ENCODE measurements at places on chromosomes 7 and 10.

- peak; percentile 4 for DNase-seq
These were observed 23.8 kb upstream of the GLCCI1 start for GRCh38 chr7:7944619-7945282.

DNA sequence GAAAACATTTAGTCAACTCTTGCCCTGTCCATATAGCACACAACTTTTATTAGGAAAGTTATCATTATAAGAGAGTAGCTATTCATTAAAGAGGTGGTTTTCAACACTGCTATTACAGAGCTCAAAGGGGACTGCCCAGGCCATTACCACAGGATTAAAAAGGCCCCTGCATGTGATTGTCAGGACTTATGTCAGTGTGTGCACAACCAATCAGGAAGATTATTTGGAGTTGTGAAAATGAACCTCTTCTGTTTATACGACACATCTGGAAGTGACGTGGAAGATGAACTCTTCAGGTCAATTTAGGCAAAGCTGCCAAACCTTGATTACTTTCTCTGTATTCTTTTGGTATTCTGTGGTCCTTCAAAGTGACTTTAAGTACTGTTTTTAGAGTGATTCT, 14.7 kb downstream of the CCNY start:
- no peak for DNase-seq

DNA sequence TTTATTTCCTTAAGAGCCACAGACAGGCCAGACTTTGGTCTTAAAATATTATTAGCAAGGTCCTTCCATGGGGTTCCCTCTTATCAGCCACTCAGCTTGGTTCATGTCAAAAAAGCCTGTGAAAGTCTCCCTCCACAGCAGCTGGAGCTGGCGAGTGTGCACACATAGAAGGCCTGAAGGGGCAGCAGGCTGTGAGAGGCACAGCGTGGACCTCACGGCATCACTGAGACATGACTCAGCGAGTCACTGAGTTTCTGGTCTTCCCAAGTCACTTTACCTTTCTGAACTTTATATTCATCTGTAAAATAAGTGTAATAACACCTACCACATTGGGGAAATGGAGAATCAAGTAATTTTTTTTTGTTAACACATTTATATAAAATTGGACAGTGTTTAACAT, 8.7 kb downstream of the TAF3 start:
- DNase-seq, result peak; percentile 83

DNA sequence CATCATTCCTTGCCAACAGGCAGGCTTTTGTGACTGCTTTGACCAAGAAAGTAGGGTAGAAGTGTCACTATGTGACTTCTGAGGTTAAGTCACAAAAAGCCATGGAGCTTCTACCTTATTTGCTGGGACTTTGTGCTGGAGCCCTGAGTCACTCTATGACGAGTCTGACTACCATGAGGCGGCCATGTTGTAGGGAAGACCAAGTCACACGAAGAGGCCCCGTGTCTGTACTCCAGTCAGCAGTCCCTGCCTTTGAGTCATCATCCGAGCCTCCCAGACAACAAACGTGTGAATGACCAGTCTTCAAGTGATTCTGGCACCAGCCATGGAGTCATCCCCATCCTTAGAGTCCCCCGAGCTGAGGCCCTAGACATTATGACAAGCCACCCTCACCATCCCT, 3.5 kb upstream of the MYL10 start:
- DNase-seq, result no peak

DNA sequence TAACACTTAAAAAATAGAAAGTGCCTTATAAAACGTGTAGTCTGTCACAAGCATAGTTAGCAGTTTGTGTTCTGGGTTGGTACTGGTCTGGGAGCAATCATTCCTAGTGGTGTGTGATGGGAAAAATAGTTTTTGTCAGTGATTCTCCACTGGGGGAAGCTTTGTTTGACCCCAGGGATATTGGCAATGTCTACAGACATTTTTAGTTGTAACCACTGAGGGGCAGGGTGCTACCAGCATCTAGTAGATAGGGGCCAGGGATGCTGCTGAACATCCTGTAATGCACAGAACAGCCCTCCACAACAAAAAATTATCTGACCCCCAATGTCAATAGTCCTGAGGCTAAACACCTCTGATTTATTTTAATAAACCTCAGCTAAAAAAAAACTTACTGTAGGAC, 51.6 kb upstream of the CREB5 start:
- DNase-seq, result no peak

GRCh38 chr7:47528471-47528870, 53.4 kb downstream of the TNS3 start:
- DNase-seq, result no peak

DNA sequence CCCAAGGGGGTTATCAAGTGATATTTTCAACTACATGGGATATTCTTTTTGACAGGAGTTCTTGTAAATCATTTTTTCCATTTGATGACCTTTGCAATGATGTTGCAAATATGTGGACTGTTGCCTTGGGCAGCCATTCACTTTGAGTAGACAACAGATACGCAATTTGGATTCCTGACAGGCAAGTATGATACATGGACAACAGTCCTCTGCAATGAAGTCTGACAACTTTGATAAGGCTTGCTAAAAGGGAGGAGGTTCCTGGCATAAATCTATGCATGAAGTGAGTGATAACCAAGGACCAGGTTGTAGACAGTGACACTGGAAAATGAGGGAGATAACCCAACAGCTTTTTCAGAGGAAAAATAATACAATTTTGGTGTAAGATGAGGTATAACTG, 17.7 kb downstream of the LRRD1 start:
- no peak for DNase-seq

GRCh38 chr10:86959737-86960002, 1.3 kb downstream of the SNCG start:
- no peak for DNase-seq

DNA sequence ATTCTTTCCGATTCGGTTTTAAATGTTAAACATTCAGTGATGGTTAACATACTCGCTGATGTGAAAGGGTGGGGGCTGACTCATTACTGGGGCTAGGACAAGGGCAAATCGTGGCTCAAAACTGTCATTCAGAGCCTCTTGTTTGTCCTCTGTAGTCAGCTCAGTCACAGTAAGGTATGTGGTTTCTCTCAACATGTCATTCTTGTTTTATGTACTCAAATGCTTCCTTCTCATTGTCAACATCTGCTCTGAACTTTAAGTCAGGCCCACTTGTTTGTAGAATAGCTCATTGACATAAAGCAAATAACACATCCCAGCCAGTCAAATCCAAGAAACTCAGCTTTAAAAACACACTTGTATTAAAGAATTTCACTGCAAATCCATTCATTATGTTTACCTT, 7.3 kb downstream of the SLC16A9 start:
- no peak for DNase-seq

DNA sequence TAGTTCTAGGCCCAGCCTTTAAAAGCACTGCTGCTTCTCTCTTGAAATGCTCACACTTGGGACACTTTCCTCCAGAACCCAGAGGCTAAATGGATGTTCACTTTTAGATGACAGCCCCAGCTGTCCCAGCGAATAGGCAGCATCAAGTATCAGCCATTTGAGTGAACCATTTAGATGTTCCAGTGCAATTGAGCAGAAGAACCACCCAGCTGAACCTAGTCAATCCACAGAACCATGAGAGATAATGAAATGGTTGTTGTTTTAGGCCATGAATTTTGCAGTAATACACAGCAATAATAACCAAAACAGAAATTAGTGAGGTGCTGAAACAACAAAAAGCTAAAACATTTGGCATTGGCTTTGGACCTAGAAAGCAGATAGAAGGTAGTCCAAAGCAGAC, 273.9 kb downstream of the ETV1 start:
- DNase-seq, result no peak

- DNase-seq, result no peak
These were observed 203.4 kb downstream of the PHTF2 start for GRCh38 chr7:78002021-78002420.

DNA sequence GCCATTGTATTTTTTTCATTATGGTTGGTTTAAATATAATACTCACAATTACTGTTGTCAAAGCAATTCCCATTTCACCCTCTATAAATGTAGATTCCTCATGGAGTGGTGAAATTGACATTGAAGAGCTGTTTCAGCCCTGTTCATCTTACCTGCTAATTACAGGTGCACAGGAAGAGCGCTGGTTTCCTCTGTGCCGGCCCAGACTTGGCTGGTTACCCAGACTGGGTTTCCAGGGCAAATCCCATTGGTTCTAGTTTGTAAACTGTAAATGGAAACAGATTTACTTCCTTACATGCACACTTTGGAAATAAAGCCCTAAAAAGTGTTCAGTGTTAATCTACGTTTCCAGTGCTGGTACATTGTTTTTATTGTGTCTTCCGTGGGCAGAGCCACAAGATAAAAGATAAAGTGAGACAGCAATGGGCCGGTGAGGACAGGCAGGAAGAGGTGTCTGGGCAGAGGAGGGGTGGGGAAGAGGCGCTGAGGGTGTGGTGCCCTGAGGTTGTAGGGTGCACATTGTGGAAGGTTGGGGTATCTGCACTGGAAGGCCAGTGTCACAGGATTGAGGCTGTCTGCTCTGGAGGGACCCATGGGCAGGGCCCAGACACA, 71.6 kb upstream of the ZPBP start:
- no peak for DNase-seq

DNA sequence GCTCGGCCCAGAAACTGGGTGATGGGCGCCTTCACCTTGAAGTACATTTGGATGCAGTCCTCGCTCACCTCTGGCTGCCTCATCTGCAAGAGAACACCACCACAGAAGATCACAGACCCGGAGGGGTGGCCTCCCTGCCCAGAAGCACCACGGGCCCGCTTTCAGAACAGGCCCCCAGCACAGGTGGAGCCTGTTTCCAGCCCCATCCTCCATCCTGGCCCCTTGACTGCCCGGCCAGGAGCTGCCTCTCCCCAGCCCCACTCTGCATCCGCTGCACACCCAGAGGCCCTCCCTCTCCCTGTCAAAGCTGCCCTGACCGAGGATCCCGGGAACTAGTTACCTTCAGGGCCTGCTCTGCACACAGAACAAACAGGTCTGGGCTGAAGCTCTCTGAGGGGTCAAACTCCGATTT, 724 bp downstream of the CFAP46 start:
- no peak for DNase-seq

GRCh38 chr7:80536426-80536825, 24.6 kb upstream of the GNAT3 start:
- no peak for DNase-seq

DNA sequence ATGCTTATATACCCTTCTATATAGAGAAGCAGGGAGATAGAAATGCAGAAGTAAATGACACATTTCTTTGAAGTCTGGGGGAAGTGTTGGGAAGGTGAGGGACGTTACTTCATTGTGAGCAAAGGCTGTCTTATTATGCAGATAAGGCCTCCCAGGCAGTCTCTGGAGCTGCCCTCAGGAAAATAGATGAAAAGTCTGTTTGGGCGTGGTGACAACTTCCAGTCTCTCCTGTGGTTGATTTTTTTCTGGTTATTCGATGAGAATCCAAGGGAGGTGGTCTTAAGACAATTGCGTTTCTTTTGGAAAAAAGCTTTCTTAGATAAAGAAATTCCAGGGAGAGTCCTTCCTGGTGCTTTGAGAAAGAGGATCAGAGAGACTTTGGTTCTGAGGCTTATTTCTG, 84.0 kb downstream of the NEUROD6 start:
- DNase-seq, result no peak

- peak; percentile 65 for DNase-seq
These were observed 20.8 kb upstream of the OR2A5 start for GRCh38 chr7:144027974-144028373.

- no peak for DNase-seq
These were observed 34.3 kb upstream of the EXOC6 start for GRCh38 chr10:92813979-92814378.

DNA sequence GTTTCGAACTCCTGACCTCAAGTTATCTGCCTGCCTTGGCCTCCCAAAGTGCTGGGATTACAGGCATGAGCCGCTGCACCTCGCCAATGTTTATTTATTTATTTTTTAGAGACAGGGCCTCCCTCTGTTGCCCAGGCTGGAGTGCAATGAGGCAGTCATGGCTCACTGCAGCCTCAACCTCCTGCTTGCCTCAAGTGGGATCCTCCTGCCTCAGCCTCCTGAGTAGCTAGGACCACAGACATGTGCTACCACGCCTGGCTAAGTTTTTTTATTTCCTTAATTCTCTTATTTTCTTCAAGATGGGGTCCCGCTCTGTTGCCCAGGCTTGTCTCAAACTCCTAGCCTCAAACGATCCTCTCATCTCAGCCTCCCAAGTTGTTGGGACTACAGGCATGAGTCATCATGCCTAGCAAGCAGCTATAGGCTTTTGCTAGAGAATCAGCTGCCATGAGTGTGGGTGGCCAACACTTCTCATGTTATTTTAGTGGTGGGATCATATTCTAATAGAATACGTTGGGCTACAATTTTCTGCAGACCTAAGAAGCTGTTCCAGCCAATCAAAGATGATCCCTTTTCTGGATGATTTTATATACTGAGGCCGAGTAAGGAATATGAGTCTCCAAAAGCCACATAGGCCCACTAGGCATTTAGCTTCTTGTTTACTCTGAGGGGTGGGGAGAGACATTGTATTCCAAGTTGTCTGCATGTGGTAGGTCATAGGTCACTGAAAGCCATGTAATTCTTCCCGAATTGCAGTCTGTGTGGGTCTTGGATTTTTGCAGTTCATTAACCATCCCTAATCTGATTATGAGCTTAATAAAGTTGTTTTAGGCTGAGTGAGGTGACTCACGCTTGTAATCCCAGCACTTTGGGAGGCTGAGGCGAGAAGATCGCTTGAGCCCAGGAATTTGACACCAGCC, 7.6 kb upstream of the TMEM248 start:
- DNase-seq, result no peak

GRCh38 chr10:28367929-28368484, 65.1 kb upstream of the MPP7 start:
- DNase-seq, result peak; percentile 4

DNA sequence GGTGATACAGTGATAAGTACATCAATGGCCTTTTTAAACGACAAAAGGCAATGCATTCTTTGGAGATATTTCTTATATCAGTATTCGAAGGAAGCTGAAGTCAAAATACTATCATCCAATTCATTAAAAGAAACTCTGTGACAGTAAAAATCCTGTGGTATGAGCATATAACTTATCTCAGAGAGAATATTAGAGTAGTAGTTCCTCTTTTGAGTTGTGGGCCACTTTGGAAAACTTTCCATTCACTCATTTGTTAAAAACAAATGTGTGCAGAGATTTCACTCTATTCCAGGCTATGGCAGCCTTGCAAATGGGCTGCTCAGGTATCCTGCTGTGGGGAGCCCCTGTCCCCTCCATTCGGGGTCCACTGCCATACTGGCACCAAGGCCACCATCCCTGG, 55.3 kb upstream of the ZNF438 start:
- no peak for DNase-seq

- DNase-seq, result no peak
These were observed 74.2 kb downstream of the ARMC3 start for GRCh38 chr10:23001901-23002516.
